Bronchial epithelial cell (primary cell): ENCODE measurements at places on chromosomes 7 and 10. TPM values are rescaled to one million over a fixed set of nuclear protein-coding genes. Genes with fewer than 3 reads are reported as not detected.
A peak's percentile ranks its signal among the peaks of the same experiment; 100 is the strongest.

The MYO1G gene
- 0.13 and 0.26 TPM in 2 replicates for total RNA-seq

The CYP2C9 gene
- 1.5 TPM in 1 of 2 replicates, not detected in the other for total RNA-seq

DNA sequence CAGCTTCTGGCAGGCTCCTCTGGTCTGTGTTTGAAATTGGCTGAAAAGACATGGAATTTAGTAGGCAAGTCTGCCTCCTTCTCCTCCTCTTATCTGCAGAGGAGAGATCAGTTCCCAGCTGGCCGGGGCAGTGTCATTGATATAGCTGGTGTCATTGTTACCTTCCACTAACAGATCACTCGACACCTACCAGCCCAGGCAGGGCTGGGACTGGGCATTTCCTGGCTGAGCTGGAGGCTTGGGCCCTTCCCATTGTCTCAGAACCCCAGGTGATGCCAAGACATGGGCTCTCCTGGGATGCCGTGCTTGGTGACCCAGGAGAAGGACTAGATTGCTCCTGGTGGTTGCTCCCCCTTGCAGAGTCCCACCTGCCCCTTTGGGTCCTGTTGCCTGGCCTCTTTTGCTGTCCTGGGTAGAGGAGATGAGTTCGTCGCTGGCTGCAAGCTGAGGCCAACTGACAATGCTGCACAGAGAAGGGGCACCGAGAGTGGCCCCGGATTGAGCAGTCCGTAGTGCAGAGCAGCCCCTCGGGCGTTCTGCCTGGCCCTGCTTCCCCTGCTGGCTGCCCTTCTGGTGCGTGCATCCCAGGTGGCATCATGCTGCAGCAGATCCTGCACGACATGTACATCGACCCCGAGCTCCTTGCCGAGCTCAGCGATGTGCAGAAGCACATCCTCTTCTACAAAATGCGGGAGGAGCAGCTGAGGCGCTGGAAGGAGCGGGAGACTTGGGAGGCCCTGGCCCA is at the start of gene SH2D4B:
Gene SH2D4B (plus strand): TSS at position 167 of the 745 bp plus-strand sequence. CDS start 430 bp downstream, at position 597.
- DNase-seq = no peak

The ZNF467 gene
- total RNA-seq = 0.26 and 3.5 TPM in 2 replicates

- peak; percentile 20 for DNase-seq
These were observed 785 bp downstream of the WDR86 start for GRCh38 chr7:151408839-151409666.

GRCh38 chr10:75084834-75085384 is 26.5 kb upstream of the SAMD8 start:
- DNase-seq = no peak

The CRYGN gene
- total RNA-seq = not detected in 2 replicates

DNA sequence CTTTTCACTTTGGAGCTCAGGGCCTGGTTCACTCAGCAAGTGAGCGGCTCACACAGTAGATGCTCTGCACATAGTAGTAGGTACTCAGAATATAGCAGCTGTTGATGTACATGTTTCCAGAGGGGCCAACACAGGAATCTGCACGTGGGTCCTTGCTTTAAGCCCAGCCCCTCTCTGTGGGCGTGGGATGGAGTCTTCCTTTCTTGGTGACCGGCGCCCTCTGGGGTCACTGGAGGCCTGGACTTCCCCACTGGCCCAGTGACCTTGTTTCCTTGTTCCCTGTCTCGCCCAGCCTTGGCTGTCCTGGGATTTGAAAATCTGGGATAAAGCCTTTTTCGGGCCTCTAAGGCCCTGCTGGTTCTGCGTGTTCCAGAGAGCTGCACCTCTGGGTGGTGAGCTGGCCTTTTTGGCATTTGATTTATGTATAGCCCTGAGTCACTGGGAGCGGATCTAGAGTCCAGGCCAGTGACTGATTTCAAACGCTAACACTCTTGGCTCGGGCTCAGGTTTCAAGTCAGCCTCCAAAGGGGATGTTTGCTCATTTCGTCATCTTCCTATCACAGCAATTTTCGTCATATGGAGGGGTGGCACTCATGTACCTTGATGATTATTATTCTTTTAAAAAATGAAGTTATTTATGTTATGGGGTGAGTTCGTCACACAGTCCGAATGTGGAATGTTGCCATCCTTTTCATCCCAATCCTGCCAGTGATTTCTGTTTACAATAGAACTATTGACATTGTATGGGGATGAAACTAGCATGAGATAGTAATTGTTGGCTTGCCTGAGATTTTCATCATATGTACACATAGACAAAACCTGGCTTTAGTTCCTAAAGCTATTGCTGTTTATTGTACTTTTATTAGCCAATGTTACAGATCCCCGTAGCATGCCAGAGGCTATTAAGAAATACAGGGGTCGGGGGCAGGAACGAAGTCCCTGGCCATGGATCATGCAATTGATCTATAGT is 65.5 kb downstream of the CUX1 start:
- peak; percentile 100 for DNase-seq

GRCh38 chr10:121941532-121941931 is 13.7 kb upstream of the ATE1 start:
- DNase-seq = no peak

The LRRC18 gene
- total RNA-seq = not detected in 2 replicates

GRCh38 chr7:108455998-108456677 is at the start of gene NRCAM:
TSS of gene NRCAM (minus strand) at chr7:108456436. CDS start at chr7:108240064, 216,372 bp downstream.
- no peak for DNase-seq
